ENCODE measurements at places on chromosomes 16 and 17. TPM values are rescaled to one million over a fixed set of nuclear protein-coding genes. Genes with fewer than 3 reads are reported as not detected.

DNA sequence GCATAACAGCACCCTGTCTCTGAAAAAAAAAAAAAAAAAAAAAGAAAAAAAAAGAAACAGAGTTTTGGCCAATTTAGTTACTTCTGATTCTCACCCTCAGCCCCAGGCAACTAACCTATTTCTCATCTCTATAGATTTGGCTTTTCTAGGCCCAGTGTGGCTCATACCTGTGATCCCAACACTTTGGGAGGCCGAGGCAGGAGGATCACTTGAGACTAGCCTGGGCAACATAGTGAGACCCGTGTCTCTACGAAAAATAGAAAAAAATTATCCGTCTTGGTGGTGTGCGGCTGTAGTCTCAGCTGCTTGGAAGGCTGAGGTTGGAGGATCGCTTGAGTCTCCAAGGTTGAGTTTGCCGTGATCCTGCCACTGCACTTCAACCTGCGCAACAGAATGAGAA, 8.7 kb downstream of the RPS6KB1 start:
- no peak for DNase-seq

GRCh38 chr16:17469741-17470181, 999 bp downstream of the XYLT1 start:
- DNase-seq = no peak

- DNase-seq = no peak
Measured at GRCh38 chr16:68013440-68013839, 2.3 kb downstream of the DPEP2NB start.

DNA sequence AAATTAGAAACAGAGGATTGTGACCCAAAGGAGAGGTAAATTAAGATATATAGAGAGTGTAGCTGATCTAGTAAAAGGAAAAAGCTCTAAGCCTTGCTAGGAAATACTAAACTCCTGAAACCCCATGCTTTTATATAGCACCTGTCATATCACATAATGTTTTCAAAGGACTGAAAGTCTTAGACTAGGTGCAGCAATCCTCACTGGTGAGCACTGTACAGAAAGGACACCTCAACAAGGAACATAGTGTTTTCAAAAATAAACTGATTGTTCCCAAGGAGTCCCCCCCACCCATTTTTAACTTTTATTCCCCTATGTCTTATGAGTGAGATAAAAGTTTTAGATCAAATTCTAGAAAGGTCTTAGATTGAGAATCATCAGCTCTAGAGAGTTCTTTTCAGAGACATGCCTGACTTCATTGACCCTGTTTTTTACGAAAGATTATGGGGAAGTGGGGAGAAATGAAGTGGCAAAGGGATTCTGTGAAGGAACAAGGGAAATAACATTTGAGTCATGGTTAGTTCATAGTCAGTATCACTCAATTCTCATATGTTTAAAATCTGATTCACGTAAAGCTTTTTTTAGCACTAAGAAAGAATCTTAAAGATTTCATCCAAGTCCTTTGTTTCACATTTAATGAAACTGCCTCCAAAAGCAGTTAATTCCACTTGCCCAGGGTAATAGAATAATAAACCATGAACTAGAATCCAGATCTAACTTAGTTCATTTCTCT, 166.4 kb downstream of the CYB561 start:
- peak; percentile 60 for DNase-seq

GRCh38 chr16:2968738-2969544, at the start of gene PAQR4:
TSS of gene PAQR4 (plus strand) at chr16:2969348. CDS start at chr16:2969675, 327 bp downstream.
- DNase-seq = peak; percentile 79

DNA sequence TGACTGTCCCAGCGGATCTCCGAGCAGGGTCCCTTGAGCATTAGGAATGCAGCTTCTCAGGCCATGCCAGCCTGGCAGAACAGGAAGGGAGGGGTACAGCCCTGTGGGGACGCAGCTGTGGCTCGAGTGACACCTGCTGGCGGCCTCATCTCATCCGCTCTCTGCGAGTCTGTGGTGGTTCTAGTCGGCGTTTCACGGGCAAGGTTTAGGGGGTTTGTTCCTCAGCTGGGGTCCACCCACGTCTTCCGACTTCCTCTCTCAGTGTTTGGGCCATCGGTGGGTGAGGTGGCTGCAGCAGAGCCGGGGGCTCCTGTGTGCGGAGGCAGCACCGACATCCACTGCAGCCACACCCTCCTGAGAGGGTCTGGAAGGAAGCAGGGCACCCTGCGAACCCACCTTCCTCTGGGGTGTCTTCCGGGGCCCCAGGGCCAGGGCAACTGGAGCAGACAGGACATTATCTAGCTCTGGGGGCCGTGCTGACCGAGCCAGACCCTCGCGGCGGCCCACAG, 33.3 kb downstream of the JPH3 start:
- peak; percentile 75 for DNase-seq

The KPNA2 gene
- total RNA-seq = 473 TPM

DNA sequence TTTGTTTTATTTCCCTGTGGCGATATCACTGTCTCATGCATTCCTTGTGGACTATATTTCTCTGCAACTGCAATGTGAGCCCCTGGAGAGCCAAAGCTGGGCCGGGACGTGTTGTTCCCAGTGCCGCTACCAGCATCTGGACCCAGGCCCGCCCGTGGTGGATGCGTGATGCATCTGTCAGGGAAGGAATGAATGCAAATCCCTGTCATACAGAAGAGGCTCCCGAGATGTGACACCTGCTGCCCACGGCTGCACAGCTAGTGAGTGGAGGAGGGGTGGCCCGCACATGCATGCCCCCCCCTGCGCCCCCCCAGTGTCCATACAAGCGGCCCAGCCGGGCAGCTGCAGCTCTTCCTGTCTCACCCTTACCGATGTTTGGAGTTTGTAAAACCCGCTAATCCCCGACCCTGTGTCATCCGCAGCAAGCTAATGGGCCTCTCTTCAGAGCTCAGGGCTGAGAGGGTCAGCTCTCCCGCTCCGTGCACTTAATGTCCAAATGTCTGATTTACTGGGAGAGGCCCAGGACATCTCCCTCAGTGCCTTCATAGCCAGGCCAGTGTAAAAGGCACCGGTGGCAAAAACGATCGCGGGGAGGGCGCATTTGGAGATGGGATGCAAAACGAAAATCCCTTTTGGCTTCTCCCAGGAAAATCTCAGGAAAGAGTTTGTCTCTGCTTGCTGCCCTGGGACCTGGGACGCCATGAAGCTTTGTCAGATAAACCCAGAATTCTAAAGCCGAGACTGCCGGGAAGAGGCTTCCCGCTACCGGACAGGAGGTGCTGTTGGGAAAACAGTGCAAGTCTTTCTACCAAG, 91.8 kb downstream of the FOXL1 start:
- no peak for DNase-seq
